ENCODE measurements at places on chromosomes 16 and 17.

DNA sequence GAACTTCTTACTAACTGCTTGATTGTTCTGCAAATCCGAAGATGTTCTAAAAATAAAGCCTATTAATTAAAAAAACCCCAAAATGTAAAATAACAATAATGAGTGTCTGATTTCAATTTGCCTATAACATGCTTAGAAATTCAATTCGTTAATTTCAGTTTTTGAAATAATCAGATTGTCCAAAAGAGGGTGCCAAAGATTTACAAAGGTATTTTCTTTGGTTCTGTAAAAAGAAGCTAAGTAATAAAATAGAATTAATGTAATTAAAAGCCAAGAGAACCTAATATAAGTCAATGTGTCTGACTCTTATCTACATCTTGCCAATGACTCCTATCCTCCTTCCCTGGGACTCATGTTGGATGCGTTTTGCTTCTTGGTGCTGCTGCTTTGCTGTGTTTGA is 75.0 kb upstream of the CPHXL start:
- DNase-seq = no peak

GRCh38 chr16:70391881-70392481 is 45.3 kb downstream of the DDX19A start:
- DNase-seq = no peak

DNA sequence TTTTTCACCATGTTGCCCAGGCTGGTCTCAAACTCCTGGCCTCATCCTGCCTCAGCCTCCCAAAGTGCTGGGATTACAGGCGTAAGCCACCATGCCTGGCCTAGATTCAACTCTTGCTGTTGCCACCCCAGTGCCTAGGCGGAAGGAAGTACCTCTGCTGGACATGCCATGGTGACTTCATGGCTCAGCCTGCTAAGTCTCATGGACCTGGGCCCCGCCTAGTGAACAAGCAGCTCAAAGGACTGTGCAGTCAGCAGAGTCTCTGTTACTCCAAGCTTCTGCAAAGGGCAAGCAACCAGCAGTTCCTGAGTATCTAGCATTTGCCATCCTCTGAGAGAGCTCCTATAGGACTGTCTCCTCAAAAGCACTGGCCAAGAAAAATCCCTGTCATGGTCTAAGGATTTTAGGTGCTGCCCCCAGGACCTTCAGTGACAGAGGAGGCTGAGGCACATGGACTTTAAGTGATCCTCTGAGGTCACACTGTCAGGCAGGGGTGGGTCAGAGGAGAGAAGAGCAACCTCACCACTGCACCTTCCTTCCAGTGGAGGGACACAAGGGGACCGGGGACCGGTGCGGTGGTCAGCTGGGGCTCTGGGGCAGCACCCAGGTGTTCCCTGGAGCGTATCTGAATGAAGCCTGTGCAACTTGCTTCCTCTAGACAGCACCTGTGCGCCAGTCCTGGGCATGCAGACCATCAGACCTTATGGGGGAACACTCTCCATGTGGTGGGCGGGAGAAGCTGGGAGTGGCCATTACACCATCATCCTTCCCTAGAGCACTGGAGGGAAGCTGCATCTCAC is 71.3 kb downstream of the IL21R start:
- no peak for DNase-seq

GRCh38 chr17:1555651-1556471 is 6.7 kb downstream of the PITPNA start:
- no peak for DNase-seq

DNA sequence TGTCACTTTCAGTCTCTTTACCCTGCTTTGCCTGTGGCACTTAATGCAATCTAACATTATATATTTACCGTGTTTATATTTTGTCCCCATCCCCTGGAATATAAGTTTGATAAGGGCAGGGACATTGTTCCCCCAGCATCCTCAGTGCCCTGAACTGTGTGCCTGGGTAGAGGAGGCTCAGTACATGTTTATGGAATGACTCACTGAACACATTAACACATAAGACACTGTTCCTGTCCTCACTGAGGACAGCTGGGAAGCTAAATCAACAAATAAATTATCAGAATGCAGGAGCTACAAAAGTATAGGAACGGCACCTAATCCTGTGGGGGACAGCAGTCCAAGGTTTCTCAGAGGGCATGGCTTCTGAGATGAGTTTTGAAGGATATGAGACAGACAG is 27.8 kb downstream of the GRIN2A start:
- DNase-seq = no peak

GRCh38 chr17:79777120-79777893 is 641 bp upstream of the CBX2 start:
- no peak for DNase-seq
